Stimulated activated CD4-positive, alpha-beta T cell treated with anti-CD3 and anti-CD28 coated beads, Interleukin-1b, Interleukin-23, amount 100 ng/mL, for 1 hour (primary cell): ENCODE measurements at places on chromosomes 7 and 10.
A peak's percentile ranks its signal among the peaks of the same experiment; 100 is the strongest.

DNA sequence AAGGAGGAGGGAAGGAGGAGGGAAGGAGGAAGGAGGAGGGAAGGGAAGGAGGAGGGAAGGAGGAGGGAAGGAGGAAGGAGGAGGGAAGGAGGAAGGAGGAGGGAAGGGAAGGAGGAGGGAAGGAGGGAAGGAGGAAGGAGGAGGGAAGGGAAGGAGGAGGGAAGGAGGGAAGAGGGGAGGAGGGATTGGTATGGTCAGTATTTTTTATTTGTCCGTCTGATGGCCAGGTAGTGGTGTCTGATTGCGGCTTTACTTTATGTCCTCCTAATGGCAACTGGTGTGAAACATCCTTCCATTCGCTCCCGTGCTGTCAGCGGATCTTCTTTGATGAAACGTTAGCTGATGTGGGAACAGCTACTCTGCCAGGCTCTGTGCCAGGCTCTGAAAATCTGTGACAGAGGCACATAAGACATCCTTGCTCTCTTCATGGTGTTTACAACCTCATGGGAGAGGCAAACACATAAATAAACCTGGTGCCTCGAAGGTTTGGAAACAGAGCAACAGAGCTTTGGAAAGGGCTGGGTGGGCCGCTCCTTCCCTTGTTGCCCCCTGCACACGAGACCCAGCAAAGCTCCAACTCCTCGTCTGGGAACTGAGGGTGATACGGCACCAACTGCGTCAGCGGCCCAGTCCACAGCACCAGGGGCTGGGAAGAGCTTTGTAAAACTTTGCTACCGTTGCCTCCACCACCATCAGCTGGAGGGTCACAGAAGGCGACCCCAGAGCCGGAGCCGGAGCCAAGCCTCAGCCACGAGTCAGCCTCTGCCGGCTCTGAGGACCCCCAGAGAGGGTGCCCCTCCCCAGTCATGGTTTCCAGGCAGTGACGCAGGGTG, 40.3 kb downstream of the PDGFA start:
- DNase-seq: no peak

DNA sequence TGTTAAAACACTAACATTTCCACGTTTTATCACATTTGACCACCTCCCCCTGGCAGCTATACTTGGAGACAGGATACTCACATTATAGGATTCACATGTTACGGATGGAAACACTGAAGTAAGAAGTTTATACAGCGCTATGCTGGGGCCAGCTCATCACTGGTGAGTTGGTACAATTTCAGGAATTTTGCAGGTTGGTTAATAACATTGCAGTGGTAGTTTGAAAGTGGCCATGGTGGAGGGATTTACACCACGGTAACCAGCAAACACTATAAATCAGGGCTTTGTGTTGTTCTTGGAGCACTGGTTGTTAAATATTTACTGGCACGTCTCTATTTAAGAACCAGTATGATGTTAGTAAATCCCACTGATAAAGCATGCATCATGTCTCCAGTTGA, 174.0 kb downstream of the GFRA1 start:
- DNase-seq: no peak

DNA sequence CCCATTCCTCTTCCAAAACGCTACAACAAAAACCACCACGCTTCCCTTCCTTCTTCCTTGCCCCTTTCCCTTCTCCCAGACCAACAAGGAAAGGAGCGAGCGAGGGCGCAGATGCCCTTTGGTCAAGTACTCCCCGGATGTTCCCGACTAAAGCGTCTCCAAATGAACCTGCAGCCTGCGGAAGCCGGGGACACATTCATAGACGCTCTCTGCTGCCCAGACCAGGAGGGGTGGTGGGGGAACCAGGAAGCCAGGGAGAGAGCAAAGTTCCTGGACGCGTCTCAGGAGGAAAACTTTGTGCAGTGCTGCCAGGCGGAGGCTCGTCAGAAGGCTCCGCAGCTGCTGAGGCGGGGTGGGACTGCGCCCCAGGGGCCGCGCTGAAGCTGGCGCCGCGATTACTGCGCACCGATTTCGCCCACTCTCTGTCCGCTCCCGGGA, 754 bp downstream of the SEMA3D start:
- DNase-seq: no peak

DNA sequence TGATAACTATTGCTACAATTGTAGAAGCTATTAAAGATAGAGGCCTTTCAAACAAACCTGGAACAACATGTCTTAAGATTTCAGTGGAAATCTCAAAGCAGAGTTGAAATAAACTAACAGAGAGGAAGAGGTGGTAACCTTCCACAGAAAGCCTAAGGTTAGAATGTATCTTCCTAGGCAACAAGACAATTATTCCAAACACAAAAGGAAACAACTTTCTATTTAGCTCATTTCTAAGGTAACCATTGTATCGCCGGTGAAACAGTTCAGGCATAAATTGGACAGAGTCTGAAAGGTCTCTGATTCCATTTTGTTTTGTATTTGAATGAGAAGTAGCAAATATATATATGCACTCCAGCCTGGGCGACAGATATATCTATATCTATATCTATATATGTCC, 30.7 kb upstream of the HYCC1 start:
- DNase-seq: no peak

DNA sequence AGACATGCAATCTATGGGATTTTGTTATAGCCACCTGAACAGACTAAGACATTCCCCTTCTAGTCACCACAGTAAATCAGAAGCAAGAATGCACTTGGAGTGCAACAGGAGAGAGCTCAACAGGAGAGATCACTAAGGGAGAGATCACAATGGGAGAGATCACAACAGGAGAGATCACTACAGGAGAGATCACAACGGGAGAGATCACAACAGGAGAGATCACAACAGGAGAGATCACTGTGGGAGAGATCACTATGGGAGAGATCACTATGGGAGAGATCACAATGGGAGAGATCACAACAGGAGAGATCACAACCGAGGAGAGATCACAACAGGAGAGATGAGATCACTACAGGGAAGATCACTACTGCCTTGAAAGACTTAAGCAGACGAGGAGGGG, 238.5 kb upstream of the PITRM1 start:
- DNase-seq: no peak

DNA sequence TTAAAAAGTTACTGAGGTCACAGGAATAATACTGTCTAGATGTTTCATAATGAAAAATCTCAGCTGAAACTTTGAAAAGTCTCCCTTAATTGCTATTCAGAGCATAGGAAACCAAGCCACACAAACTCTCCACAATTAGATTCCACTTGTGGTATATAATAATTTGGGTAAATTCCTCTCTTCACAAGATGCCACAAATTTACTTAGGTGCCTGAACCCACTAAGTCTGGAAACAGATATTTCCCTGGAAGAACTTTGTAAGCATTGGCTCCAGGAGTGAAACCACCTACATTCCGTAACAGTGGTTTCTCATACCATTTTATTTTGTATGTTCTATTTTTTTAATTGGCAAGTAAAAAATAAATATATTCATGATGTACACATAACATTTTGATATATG, 493.4 kb downstream of the SEMA3D start:
- no peak for DNase-seq

GRCh38 chr7:8365499-8366110, 67.8 kb upstream of the NXPH1 start:
- no peak for DNase-seq

GRCh38 chr10:49761789-49762565, at the start of gene OGDHL:
OGDHL (minus strand) TSS chr10:49762323; CDS start chr10:49758592, 3,731 bp downstream.
- DNase-seq: peak; percentile 20

DNA sequence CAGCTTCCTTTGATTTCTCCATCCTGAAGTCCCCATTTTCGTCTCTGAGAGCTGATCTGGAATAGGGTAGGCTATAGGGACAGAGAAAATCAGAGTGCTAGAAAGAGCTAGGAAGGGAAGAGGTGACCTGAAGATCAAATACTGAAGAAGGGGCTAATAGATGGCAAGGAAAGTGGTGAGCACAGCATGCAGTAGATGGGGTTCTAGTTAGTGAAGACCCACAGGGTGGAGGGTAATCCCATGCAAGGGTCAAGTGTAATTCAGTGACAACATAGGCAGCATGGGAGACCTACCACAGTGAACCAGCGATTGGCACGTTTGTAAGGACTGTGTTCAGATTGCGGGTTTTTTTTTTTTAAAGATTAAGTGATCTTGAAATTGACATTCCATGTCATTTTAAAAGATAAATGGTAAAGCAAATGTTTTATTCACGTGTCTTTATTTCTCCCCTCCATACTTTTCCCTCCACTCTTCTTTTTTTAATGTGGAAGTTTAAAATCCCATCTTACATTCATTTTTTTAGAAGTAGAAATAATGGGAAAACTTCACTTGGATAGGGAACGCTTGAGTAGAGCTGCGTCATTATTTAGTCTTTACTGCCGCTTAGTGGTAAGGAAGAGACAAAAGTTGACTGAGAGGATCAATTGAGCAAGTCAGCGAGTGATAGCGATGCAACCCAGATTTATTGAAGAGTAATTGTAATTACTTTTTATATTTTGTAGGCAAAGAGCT, 21.0 kb upstream of the ABI1 start:
- DNase-seq: no peak

DNA sequence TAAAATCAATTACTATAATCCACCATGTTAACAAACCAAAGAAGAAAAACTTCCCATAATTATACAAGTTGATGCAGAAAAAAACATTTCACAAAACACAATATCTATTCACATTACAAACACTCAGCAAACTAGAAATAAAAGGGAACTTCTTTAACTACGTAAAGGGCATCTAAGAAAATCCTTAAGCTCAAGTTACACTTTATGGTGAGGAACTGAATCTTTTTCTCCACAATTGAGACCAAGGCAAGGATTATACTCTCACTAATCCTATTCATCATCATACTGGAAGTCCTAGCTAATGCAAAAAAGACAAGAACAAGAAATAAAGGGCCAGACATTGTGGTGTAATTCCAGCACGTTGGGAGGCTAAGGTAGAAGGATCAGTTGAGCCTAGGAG, 159.9 kb downstream of the ZNF365 start:
- DNase-seq: no peak

DNA sequence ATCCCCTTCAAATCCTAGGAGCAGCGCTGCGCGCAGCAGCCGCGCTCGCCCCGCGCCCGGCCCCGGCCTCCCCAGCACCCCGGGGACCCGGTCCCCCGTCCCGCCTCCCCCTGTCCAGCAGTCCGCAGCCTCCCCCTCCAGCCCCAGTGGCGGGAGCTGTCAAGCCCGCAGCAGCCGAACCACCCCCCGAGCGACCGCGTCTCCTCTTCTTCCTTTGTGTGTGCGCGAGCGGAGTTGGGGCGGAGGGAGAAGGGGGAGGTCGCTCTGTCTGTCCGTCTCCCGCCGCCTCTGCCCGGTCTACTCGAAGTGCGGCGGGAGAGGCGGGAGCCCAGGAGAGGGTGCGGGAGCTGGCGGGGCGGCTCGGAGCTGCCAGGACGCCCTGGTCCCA, 375 bp upstream of the CHN2 start:
- DNase-seq: no peak

DNA sequence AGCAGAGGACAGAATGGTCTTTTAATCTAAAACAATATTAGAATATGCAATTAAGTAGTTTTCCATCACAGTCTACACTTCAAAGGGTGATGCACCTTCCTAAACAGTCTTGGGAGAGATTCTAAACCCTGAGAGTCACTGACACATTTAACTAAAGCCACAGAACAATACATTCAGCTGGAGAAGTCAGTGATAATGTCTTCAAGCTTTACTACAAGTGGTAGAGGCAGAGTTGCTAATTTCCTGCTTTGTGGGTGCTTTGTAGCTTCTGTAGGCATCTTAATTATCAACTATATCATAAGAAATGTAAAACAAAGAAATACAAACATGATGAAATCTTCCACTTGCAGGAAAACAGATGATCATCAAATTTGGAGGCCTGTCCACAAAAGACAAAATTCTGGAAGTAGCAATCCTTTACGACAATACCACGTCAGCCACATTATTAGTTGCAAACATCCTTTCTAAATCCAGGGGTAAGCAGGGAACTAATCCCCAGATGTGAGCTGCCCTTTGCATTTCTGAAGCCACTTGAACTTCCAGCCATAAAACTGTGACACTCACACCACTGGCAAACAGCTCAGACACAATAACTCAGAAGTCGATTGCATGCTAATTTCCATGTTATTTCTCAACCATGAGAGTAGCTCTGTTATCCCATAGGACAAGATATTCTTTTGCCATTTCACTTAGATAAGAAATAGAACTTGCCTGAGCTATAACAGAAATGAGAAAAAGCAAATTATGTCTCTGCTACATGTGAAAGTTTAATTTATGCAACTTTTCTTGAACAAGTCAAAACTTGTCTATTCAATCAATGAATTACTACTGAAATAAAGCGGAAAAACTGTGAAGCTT, 212.2 kb downstream of the FAM107B start:
- DNase-seq: no peak

DNA sequence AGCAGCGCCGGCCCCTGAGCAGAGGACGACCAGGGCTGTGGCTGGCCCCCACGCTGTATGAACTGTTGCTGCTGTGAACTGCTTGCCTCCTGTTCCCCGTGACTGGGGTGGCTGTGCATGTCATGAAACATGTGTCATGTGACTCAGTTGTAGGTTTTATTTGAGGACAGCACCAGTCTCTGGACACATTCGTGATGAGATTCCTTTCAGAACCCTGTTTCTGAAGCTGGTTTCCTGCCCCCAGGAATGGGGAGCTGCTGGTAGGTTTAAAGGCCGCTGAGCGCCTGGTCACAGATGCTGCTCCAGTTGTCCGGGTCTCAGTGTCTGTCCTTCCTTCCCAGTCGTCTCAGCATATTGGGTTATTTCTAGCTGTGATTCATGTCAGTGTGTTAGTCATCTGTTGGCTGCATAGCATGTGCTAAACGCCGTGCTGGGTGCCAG, 79.1 kb upstream of the PPIF start:
- no peak for DNase-seq

GRCh38 chr10:69895759-69896158, 94.1 kb downstream of the COL13A1 start:
- DNase-seq: no peak
